ENCODE measurements at places on chromosomes 4 and X.

- DNase-seq: no peak
Observed at GRCh38 chr4:69522554-69522953, 26.8 kb upstream of the UGT2B4 start.

DNA sequence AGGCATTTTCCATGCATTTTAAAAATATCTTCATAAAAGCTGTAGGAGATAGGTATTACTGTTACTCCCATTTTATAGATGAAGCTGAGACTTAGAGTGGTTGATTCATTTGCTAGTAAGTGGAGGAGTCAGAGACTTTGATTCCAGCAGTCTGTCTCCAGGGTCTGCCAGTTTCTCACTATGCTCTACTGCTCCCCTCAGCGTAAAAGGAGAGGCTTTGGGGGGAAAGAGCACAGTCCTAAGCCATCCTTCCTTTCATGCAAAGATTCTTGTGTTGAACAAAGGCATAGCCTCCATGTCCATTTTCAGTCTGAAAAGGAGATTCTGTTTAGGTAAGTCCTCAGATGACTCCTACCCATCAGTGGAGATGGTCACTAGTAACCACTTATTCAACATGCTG, 117.7 kb upstream of the TMEM150C start:
- DNase-seq: no peak

GRCh38 chr4:15396157-15396800, 31.6 kb upstream of the C1QTNF7 start:
- peak; percentile 1 for DNase-seq

GRCh38 chr4:11165052-11165451, 263.6 kb downstream of the HS3ST1 start:
- DNase-seq: no peak

DNA sequence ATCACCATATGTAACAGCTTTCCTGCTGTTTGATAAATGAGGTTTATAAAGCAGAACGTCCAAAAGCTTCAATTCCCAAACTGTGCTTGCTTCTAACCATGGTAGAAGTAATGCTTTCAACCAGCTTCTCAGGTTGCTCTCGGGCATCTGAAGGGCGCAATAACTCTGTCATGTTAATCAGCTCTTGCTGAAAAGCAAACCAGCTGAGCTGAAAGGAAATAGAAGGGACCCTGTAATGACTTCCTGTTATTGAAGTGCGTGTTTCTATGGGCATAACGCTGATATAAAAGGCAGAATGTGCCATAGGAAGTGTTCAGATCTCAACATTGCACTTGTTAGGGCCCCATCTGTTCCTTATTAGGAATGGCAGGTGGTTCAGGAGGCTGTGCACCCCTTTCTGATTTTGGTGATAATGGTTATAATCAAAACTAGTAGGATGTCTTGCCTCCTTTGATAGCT, 21.2 kb downstream of the HERC3 start:
- peak; percentile 72 for DNase-seq

- DNase-seq: no peak
Observed at GRCh38 chrX:134162032-134162431, 75.0 kb upstream of the CCDC160 start.

DNA sequence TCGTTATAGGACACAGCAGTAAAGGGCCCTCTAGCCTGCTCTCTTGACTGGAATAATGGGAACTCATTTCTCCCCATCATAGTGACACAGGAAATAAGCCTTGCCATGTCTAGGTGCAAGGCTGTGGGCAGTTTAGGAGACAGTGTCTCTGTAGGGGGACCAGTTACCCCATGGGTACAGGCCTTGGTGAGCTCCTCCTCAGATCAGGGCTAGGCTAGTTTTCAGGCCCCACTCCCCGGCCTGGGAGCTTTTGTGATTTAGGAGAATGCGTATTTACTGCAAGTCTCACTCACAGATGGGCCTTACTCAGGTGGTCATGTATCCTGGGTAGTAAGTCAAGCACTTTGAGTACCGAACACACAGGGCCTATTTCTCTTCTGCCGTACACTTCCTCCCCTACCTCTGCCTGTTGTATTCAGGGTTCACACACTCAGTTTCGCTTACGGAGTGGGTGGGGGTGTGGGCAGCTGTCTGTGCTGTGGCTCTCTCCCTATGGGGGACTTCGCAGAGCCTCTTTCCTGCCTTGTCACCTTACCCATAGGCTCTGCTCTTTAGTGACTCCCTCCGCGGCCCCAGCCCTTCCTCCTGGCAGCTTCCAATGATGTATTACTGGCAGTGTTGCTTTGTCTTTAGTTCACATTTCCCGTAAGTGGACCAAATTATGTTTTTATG, 34.2 kb downstream of the FAM193A start:
- no peak for DNase-seq

DNA sequence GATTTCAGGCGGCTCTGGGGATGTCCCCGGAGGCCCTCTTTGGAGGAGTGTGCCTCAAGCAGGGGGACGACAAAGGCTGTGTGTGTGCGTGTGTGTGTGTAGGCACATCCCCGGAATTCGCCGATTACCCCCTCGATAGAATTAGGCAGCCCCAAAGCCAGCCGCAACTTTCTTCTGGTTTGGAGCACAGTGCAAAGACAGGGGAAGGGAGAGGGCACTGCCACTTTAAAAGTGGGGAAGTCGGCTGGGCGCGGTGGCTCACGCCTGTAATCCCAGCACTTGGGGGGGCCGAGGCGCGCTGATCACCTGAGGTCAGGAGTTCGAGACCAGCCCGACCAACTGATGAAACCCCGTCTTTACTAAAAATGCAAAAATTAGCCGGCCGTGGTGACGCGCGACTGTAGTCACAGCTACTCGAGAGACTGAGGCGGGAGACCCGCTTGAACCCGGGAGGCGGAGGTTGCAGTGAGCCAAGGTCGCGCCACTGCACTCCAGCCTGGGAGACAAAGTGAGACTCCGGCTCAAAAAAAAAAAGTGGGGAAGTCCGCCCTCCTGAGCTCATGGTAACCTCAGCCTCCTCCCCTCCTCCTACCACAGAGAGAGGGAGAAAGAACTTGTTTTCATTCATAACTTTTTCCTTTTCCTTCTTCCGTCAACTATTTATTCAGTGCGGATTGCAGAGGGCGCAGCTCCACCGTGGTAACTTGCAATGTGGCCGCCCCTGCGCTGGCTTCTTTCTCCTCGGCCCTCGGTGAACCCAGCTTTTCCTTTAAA, 2.4 kb downstream of the SPRY1 start:
- peak; percentile 7 for DNase-seq

DNA sequence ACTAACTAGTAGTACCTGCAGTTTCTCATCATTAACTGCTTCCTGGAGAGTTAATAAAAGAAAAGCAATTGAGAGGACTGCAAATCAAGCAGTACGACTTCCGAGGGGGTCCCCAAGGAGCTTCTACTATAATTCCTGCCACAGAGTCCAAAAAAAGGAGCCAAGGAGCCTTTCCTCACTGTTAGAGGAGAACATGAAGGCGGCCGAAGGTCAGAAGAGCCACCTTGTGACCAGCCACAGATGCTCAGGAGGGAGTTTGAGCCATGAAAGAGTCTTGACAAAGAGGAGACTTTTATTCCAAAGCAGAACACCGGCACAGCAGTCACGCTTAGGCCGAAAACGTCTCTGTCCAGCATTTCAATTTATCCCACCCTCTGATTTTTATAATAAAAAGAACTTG, 62.2 kb downstream of the RELL1 start:
- no peak for DNase-seq

DNA sequence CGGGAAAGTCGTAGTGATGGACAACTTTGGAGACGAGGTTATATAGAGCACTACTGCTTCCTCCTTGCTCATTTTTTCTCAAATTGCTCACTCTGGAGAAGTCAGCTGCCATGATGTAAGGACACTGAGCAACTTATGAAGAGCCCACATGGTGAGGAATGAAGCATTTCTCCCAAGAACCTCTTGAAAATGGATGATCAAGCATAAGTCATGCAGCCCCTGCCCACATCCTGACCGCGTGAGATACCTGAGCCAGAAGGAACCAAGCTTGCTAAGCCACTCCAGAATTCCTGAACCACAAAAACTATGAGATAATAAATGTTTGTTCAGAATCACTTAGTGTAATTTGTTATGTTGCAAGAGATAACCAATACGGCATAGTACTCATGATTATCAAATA, 42.8 kb downstream of the PDE5A start:
- DNase-seq: no peak

DNA sequence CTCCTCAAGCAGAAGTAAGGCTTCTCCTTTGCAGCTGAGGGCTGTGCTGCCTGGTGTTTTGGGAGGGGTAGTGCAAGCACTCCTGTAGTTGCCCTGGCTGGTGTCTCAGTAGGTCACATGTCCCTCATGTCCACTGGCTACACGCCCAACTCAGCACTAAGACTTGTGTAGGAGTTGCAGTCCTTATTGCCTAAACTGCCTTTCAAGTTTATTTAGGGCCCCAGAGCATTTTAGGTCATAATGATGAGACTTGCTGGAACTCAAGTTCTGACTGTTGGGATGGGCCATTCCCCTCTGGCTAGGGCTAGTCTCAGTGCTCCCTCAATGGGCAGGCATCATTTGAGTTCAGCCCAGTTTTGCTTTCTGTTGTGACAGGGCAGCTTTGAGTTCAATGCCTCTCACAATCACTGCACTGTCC, 44.1 kb downstream of the PPM1K start:
- DNase-seq: no peak

GRCh38 chrX:71665747-71666146, 1.6 kb upstream of the LOC101059915 start:
- no peak for DNase-seq

GRCh38 chr4:113636438-113636818, 125.1 kb downstream of the CAMK2D start:
- no peak for DNase-seq

- DNase-seq: no peak
Observed at GRCh38 chr4:27016551-27016950, 155.9 kb downstream of the STIM2 start.

DNA sequence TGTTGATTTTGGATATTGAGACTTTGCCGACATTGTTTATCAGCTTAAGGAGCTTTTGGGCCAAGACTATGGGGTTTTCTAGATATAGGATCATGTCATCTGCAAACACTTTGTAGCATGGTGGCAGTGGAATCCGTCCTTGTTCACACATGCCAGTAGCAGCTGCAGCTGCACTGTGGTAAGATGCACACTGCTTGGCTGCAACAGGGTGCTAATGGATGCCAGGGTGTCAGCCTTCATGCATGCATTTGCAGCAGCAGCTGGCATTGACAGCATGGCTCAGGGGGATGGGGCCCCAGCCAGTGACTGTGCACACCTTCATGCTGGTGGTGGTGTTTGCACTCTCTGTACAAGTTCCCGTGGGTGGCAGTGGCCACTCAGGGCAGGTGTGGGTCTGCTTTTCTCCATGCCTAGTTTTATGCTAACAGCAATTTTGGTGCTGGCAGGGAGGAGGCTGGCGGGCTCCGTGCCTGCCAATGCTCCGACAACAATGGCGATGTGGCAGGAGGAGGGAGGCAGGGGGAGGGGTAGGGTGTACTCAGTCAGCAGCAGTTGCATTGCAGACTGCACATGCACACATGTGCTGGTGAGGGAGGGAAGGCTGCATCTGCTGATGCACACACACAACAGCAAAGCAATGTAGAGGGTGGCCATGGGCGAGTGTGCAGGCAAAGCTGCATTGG, 37.5 kb downstream of the BEX3 start:
- DNase-seq: no peak

DNA sequence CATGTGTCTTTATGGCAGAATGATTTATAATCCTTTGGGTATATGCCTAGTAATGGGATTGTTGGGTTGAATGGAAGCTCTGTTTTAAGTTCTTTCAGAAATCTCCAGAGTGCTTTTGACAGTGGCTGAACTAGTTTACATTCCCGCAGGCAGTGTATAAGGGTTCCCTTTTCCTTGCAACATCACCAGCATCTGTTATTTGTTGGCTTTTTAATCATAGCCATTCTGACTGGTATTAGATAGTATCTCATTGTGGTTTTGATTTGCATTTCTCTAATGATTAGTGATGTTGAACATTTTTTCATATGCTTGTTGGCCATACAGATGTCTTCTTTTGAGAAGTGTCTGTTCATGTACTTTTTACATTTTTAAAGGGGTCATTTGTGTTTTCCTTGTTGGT, 129.8 kb downstream of the TBCK start:
- DNase-seq: no peak

- DNase-seq: peak; percentile 19
Observed at GRCh38 chrX:38426785-38427184, 74.4 kb downstream of the OTC start.

DNA sequence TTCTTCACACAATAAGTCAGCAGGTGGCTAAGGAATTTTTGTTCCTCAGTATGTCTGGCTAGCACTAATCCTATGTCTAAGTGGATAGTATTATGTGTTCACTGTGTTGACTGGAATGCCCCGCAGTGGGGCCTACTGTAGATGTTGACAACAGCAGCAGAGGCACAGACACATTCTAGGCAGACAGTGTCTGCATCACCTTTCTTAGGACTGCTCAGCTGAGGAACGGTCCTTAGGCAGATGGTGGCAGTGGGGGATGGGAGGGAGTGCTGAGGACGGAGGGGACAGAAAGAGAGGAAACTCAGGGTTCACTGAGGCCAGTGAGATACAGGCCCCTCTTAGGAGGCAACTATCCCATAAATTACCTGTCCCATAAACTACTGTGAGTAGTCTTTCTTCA, 44.6 kb upstream of the LEF1 start:
- no peak for DNase-seq

DNA sequence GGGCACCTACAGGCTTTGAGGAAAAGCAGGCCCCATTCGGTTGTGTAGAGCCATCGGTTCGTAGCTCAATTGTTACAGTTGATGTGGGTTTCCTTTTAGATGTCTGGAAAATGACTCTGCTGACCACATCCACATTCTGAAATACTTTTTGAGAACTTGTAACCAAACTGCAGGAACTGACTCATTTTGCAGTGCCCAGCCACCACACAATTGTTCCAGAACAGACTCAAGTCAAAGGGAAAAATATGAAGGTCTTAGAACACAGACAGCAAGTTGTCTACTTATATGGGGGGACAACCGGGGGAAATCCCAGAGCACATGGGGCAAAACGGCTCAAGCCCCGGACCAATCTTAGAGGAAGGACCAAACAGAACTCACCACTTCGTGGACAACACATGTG, 557.6 kb upstream of the DIPK2B start:
- no peak for DNase-seq

GRCh38 chr4:76166480-76166879, 18.3 kb upstream of the NUP54 start:
- DNase-seq: no peak

- DNase-seq: no peak
Observed at GRCh38 chr4:23889391-23889790, 456 bp downstream of the PPARGC1A start.

- DNase-seq: no peak
Observed at GRCh38 chr4:1222938-1223690, 25.8 kb downstream of the CTBP1 start.
